ENCODE measurements at places on chromosomes 11 and 22. TPM values are rescaled to one million over a fixed set of nuclear protein-coding genes. Genes with fewer than 3 reads are reported as not detected.

GRCh38 chr11:60914633-60915247, 782 bp downstream of the TMEM109 start:
- peak; percentile 80 for DNase-seq

- no peak for DNase-seq
These were observed 1.6 kb upstream of the FBXO3 start for GRCh38 chr11:33775832-33776470.

DNA sequence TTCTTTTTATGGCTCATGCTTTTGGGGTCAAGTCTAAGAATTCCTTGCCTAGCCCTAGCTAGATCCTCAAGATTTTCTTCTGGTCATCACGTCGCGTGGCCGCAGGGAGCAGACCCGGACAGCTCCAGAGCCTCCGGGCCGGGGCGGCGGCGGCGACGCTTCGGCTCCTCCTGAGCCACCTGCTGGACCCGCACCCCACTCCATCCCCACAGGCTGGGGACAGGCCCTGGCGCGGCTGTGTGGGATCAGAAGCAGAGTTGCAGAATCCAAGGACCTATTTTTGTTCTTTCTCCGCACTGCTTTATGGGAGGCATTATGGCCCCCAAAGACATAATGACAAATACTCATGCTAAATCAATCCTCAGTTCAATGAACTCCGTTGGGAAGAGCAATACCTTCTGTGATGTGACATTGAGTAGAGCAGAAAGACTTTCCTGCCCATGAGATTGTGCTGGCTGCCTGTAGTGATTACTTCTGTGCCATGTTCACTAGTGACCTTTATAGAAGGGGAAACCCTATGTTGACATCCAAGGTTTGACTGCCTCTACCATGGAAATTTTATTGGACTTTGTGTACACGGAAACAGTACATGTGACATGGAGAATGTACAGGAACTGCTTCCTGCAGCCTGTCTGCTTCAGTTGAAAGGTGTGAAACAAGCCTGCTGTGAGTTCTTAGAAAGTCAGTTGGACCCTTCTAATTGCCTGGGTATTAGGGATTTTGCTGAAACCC, 12.4 kb upstream of the SCARF2 start:
- no peak for DNase-seq

- peak; percentile 8 for DNase-seq
These were observed 3.2 kb downstream of the CRY2 start for GRCh38 chr11:45850446-45850845.

DNA sequence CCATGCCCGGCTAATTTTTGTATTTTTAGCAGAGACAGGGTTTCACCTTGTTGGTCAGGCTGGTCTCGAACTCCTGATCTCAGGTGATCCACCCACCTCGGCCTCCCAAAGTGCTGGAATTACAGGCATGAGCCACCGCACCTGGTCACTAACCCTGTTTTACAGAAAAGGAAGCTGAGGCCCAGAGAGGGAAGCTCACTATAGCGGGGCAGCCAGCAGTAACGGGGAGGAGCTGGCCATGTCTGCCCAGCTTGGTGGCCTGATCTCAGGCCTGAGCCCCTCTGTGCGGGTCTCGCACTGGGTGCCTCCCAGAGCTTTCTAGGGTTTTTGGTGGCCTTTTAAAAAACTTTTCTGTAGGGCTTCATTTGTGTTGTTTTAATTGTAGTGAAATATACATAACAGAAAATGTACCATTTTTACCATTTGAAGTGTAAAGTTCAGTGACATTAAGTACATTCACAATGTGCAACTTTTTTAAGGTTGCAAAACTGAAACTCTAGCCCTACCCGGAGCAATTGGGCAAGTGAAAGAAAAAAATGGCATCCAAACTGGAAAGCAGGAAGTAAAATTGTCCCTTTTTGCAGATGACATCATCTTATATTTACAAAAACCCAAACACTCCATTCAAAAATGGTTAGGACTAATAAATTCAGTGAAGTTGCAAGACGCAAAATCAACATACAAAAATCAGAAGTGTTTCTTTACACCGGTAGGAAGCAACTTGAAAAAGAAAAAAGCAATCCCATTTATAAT, 14.5 kb upstream of the CYTH4 start:
- DNase-seq = no peak

DNA sequence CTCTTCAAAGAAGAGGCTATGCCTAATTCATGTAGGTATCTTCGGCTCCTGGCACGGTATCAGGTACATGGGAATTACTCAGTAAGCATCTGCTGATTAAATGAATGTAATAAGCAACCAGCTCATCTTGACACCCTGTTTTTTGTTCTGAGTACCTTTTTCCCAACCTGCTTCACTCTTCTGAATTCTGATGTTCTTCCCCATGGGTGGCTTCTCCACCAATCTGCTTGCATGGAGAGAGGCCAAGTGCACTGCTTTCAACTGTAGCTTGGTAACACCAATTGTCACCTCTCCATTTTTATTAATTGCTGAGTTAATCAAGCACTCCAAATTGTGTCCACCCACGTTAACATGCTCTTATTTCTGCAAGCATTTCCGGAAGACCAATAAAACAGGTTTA, 40.5 kb downstream of the LARGE1 start:
- DNase-seq = no peak

GRCh38 chr11:65215441-65216076, 33.8 kb downstream of the CAPN1 start:
- no peak for DNase-seq

GRCh38 chr11:72003776-72004171, 5.1 kb downstream of the IL18BP start:
- DNase-seq = no peak

DNA sequence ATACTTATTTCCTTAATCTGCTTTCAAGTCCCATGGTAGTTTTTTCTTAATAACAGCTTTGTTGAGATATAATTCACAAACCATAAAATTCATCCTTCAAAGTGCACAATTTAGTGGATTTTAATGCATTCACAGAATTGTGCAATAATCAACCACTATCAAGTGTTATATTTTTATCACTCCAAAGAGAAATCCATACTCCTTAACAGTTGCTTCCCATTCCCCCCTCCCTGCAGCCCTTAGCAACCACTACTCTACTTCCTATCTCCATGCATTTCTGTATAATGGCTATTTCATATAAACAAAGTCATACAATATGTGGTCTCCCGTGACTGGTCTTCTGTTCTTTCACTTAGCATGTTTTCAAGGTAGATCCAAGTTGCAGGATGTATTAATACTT, 18.8 kb upstream of the NUP50 start:
- no peak for DNase-seq

- no peak for DNase-seq
These were observed 295.1 kb downstream of the MIAT start for GRCh38 chr22:26952451-26953011.

The OAF gene
- total RNA-seq = 18.7 TPM

The PELI3 gene
- 7.2 TPM for total RNA-seq

The TEX54 gene
- total RNA-seq = not detected

The PARVA gene
- 49.6 TPM for total RNA-seq

The TRPC6 gene
- total RNA-seq = not detected

The SNX32 gene
- total RNA-seq = 0.69 TPM

The GP1BB gene
- total RNA-seq = 22.1 TPM

The FXYD6 gene
- total RNA-seq = 0.34 TPM

The CRYBB3 gene
- not detected for total RNA-seq

All from LHCN-M2 (cell line).